ENCODE measurements at places on chromosomes 3 and 15. TPM values are rescaled to one million over a fixed set of nuclear protein-coding genes. Genes with fewer than 3 reads are reported as not detected.

DNA sequence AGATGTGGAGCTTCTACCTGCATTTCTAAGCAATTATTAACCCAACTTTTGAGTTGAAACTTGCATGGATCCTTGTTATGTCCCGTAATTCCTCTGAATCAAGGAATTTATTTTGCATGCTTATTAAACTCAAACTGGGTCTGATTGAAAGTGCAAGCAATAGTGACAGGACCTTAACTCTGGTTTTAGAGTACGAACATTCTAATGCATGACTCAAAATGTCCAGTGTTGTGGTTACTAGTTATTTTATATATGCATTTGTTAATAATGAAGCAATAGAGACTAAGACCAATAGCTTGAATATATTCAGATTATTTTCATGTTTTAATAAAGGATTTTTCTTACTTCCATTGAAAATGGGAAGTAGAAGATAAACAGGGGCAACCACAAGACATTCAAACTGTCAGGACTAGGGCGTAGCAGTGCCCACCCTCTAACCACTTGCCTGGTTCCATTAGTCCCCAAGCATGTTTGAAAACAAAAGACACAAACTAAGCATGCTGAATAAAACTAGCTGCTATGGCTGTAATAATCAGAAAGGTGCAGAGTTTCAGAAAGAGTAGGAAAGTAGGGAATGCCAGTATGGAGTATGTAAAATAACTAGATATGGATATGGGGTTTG, 28.1 kb downstream of the OIP5 start:
- no peak for DNase-seq

GRCh38 chr3:33869977-33870376, 71.5 kb downstream of the PDCD6IP start:
- DNase-seq: no peak

DNA sequence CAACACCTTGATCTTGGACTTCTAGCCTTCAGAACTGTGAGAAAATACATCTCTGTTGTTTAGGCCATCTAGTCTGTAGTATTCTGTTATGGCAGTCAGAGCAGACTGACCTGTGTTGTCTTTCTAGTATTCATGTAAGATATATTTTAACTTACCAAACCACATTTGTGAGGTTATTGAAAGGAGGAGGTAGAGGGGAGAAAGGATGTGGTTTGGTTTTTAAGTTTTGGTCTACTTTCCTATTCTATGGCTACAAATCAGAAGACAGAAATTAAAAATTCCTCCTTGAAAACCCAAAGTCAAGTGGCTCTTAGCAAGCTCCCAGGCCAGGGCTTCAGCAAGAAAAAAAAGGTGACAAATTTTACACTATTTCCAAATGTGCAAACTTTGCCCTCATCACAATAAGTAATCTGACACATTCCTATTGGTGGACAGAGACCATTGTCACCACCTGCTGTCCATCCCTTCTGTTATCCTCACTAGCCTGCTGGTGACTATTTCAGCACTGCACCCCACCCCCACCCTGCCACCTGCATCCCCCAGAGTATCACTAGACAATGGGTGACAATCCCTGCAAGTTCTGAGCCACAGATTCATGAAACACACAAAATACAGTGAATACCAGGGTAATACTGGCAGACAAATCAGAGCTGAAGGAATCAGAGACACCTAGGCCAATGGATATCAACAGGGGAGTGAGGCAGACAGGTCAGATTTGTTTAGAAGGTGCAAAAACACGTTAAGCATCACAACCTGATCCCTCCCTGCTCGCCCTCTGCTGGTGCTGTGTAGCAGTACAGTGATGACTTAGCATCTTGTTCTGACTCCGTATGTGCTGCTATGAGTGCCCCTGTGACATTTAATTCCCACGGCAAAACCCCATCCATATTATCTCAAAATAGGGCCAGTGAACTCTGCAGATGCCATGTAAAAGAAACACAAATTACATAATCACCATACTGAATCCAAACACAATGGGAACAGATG, 79.0 kb upstream of the DCLK3 start:
- DNase-seq: no peak

DNA sequence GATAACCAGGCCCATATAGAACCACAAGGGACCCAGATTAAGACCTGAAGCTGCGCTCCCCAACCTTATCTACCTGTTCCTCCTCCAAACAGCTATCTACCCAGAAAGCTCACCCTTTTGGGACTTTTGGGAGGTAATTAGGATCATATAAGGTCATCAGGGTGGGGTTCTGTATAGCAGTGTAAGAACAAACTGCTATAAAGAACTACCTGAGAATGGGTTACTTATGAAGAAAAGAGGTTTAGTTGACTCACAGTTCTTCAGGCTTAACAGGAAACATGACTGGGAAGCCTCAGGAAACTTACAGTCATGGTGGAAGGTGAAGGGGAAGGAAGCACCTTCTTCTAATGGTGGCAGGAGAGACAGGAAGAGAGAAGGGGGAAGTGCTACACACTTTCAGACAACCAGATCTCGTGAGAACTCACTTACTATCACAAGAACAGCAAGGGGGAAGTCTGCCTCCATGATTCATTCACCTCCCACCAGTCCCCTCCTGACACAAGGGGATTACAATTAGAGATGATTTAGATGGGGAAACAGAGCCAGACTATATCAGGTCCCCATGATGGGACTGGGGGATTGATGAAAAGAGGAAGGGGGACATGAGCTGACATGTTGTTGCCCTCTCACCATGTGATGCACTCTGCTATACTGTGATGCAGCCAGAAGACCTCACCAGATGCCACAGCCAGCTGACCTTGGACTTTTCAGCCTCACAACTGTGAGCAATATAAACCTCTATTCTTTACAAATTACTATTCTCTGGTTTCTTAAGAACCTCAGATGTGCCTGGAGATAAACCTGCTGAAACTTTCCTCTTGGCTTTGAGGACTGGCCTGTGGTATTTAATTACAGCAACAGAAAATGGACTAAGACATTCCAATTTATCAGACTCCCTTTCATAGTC, 15.3 kb upstream of the FMN1 start:
- DNase-seq: no peak

DNA sequence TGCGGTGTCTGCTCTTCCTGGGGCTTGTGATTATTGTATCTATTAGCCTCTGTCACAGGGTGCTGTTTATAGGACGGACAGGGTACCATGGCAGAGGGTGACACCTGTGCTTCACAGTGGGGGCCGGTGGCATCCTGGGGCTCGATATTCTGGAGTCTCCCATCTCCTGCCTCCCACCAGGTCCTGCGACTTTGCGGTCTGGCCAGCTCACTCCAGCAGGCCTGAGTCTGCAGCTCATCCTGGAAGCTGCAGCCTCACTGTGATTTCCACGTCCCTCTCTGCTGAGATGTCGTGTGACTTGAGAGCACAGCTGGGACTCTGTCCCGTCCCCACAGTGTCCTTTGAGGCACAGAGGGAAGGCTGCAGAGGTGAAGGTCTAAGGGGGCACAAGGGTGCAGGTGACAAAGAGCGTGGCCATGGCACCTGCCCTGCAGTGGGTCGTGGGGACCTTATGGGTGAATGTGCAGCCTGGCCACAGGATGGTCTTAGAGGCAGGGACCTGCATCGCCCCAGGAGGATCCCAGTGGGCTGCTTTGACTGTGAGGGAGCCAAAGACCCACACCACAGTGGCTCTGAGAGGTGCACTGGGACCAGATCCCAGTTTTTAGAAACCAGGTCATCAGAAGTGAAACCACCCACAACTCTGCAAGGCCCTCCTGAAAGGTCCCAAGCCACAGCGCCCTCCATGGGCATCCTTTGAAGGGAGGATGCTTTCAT, 172.8 kb downstream of the KLF13 start:
- no peak for DNase-seq

DNA sequence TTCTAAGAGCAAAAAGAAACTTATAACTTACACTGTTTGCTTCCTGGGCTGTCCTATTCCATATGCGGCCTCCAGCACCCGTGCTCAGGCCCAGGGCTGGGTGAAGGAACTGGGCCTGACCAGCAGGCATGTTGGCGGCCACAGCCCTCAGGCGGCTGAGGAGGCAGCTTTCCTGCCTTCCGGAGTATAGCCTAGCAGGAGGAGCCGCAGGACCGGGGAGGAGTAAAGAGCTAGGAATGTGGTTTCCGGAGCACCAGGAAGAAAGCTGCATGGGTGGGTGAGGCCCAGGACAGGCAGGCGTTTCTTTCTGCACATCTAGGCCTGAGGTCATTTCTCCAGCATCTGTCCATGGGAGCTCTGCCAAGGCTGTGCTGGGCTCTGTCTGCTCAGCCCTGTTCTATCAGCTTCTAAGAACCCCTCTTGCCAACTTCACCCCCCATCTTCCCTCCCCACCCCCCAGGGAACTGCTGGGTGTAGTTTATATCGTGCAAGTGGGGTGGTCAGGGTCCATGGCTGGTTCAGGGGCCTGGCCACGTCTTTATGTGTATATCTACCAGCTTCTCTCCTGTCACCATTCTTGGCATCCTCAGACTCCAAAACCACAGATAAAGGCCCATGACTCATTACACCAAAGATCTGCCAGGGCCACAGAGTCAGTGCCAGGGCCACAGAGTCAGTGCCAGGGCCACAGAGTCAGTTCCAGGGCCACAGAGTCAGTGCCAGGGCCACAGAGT, 7.8 kb upstream of the KIF7 start:
- no peak for DNase-seq

- no peak for DNase-seq
These were observed 91.8 kb downstream of the RYR3 start for GRCh38 chr15:33402600-33402999.

DNA sequence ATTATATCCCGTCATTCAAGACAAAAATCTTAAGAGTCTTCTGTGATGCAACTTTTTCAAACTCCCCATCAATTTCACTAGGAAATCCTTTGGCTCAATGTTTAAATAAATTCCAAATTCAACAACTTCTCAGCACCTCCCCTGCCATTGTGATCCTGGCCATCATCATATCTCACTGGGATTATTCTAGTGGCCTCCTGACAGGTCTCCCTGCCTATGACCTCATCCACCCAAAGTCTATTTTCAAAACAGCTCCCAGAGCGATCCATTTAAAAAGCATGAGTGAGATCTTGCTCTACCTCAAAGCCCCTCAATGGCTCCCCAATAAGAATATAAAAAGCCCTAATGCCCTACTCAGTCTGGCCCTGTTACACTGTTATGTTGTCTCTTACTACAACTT, 293.2 kb downstream of the FOXP1 start:
- no peak for DNase-seq

GRCh38 chr3:70072180-70072579, 72.6 kb downstream of the SAMMSON start:
- no peak for DNase-seq

GRCh38 chr3:160400702-160401150, 1.3 kb downstream of the SMC4 start:
- no peak for DNase-seq

- DNase-seq: no peak
These were observed 371.6 kb upstream of the ZNF385D start for GRCh38 chr3:22122567-22122966.

- no peak for DNase-seq
These were observed 522.0 kb downstream of the MFSD1 start for GRCh38 chr3:159323848-159324247.

GRCh38 chr3:128480278-128480677, 12.7 kb downstream of the GATA2 start:
- no peak for DNase-seq

DNA sequence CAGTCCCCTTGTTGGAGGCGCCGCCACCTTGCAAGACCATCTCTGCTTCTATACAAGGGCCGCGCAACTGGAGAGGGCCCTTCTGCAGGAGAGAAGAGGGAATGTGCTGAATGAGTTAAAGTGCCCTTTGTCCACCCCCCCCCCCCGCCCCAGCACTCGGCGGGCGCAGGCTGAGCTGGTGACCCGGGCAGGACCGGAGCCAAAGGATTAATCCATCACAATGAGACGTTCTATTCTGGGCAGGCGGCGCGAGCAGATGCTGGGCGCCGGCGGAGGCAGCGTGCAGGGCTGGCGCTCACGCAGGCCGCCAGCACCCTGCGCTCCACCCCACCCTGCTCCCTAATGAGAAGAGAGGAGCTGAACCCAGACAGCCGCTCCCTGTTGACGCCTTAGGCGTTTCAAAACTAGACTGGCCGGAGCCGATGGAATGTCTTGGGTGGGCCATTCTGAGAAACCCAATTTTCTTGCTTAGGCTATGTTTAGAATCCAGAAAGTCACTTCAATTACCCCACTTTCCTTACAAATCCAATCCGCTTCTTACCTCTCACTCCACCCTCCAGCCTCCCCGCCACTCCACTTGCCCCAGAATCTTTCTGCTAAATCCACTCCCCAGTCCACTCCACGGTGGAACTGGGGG, 32.9 kb downstream of the GJD2 start:
- no peak for DNase-seq

DNA sequence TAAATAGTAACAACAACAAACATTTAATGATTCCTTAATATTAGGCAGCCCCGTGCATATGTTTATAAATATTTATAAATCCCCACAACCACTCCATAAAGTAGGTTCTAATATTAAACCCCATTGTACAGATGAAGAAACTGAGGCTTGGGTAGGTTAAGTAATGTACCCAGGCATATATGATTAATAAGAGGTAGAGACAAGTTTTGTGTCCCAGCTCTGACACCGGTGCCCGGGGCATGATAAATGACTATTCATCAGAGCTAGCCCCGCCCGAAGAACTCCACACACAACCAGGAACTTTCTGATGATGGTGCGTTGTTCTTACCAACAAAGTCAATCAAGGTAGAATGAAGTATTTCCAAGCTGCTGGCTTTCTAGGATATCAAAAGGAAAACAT, 19.4 kb downstream of the CDCP1 start:
- no peak for DNase-seq

DNA sequence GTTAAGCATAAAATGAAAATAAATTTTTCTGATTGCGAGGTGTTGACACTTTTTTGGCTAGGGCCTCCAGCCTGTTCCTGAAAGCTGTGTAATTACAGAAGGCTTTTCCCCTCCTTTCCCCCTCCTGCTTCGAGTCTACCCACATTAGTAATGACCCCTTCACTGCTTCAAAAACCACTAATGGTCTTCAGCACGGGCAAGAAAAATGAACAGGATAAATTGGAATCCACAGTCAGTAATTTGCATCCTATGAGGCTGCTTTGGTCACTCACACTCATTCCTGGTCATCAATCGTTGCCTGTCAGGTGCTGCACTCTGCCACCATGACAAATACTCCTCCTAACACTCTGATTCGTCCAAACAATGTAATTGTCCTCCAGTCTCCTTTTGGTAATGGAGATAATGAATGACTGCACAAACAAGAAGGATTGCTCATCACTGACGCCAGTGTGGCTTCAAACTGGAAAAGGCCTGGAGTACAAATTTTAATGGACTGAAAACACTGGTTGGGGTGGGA, 148.6 kb downstream of the MEIS2 start:
- no peak for DNase-seq

DNA sequence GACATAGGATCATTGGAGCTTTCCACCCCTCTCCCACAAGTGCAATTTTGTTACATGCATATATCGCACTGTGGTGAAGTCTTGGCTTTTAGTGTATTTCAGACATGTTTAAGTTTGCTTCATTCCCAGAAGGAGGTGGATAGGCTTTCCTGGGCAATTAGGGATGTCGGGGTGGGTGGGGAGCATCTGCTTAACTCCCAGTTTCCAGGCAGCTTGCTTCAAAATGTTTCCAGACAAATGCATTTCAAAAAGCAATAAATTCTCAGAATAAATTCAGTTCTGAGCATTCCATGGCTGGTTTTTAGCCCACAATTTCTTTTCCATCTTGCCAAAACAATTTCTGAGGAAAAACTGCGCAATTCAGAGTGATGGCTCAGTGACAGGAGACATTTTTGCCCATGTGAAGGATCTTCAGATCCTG, 227.7 kb upstream of the ZPLD1 start:
- DNase-seq: no peak

The SLC6A6 gene
- 5.2 TPM for polyA plus RNA-seq

The SEMA3B gene
- 4.8 TPM for polyA plus RNA-seq

The AGTR1 gene
- 2.1 TPM for polyA plus RNA-seq

The ABHD17C gene
- polyA plus RNA-seq: 29.2 TPM

The FSTL1 gene
- 27.1 TPM for polyA plus RNA-seq

The SEMA5B gene
- 0.46 TPM for polyA plus RNA-seq

The CHST14 gene
- polyA plus RNA-seq: 11.9 TPM
